ENCODE measurements at places on chromosomes 4 and X.

DNA sequence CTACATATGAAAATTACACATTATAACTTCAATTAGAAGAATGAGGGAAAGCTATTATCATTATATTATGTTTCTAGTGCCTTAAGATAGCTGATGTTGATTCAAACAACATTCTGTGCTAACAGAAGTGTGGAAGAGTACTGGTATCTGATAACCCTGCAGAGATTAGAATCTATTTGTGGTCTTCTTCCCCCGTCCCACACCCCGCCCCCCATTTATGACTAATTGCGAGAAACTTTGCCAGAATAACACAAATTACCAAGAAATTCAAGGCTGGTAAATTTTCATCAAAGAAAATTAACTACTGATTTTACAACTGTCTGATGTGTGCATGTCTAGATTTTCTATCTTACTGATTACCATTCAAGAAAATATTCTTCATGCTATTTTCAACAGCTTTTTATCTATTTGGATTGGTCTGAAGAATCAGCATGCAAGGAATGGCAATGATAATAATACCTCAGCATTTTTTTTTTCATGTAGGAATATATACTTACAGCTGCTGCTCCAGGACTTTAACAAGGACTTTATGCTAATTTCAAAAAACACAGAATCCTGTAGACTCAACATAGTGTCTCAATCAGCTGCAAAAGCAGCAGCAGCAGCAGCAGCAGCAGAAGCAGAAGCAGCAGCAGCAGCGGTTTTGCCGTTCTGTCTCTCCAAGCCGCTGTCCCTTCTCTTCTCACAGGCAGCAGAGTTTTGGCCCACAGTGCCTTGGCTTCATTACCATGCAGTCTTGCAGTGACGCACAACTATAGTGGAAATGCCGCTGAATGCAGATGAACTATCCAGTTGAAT is 126.7 kb downstream of the FRYL start:
- H3K36me3 ChIP-seq, result peaks cover 4% of the 10 kb centered on the region
- no peak overlapping the region for H3K4me3 ChIP-seq
- peaks cover 46% of the 10 kb centered on the region for H3K4me1 ChIP-seq
- H3K27ac ChIP-seq, result peak overlapping the region; percentile 53

GRCh38 chr4:5724377-5724776 is 13.4 kb downstream of the EVC start:
- H3K4me1 ChIP-seq, result no peaks in the 10 kb centered on the region
- peaks cover under 1% of the 10 kb centered on the region for H3K27me3 ChIP-seq
- DNase-seq, result no peak
- H3K4me3 ChIP-seq, result no peak overlapping the region

GRCh38 chr4:7860600-7861163 is 79.0 kb downstream of the AFAP1 start:
- H3K36me3 ChIP-seq, result peaks cover 8% of the 10 kb centered on the region
- H3K27ac ChIP-seq, result no peak overlapping the region
- H3K4me1 ChIP-seq, result peaks cover 33% of the 10 kb centered on the region
- no peak overlapping the region for H3K4me3 ChIP-seq
- no peak for DNase-seq
- H3K27me3 ChIP-seq, result peaks cover 4% of the 10 kb centered on the region

DNA sequence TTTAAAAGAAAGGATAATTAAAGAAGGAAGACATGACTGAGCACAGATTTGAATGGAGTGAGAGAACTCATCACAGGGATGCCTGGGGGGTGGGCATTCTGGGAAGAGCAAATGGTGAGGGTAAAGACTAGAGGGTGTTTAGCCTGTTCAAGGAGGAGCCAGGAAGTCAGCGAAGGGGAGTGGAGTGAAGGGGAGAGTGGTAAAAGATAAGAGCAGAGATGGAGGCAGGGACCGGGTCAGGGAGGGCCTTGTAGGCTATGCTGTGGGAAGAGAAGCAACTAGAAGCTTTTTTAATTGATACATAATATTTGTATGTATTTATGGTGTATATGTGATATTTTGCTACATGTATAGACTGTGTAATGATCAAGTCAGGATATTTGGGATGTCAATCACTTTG is 2.2 kb upstream of the VGLL1 start:
- H3K4me1 ChIP-seq, result no peaks in the 10 kb centered on the region
- H3K27me3 ChIP-seq, result no peaks in the 10 kb centered on the region
- no peak overlapping the region for H3K4me3 ChIP-seq
- H3K27ac ChIP-seq, result no peak overlapping the region
- DNase-seq, result no peak
- H3K36me3 ChIP-seq, result no peaks in the 10 kb centered on the region

- no peak for DNase-seq
- H3K27ac ChIP-seq, result no peak overlapping the region
- H3K27me3 ChIP-seq, result no peaks in the 10 kb centered on the region
- H3K4me3 ChIP-seq, result no peak overlapping the region
Observed at GRCh38 chrX:29530501-29530900, 684.9 kb upstream of the MAGEB2 start.

DNA sequence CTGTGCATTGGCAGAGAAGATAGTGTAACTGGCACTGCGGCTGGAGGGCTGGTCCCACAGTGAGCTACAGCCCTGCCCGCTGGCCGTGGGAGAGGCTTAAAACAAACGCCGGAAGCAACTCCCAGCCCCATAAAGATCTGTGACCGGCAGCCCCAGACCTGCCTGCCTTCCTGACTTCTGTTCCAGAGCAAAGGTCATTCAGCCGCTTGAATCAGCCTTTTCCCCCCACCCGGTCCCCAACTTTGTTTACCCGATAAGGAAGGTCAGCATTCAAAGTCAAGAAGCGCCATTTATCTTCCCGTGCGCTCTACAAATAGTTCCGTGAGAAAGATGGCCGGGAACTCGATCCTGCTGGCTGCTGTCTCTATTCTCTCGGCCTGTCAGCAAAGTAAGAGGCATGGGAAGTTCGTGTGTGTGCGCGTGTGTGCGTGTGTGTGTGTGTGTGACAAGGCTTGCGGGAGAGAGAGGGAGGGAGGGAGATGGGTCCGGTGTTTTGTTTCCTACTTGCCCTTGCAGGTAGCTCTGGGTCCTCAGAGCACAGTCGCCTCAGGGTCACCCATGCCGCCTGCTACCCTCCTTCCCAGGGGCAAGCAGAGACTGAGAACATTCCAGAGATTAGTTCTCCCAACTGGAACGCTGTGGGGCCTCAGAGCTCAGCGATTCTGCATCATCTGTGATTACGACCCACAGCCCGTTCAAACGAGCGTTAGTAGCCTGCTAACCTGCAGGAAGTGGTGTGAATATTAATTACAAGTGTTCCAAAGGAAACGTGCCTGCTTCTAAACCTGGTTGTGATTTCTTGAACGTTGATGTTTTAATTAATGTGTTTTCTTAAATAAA is at the start of gene MGST2:
Gene MGST2 (plus strand): TSS at position 130 of the 840 bp plus-strand sequence. CDS start 201 bp downstream, at position 331.
- peak within 1 kb of the TSS; percentile 86 for H3K27ac ChIP-seq
- peaks cover 20% of the 10 kb centered on the region for H3K4me1 ChIP-seq
- H3K4me3 ChIP-seq, result peak within 1 kb of the TSS; percentile 87

DNA sequence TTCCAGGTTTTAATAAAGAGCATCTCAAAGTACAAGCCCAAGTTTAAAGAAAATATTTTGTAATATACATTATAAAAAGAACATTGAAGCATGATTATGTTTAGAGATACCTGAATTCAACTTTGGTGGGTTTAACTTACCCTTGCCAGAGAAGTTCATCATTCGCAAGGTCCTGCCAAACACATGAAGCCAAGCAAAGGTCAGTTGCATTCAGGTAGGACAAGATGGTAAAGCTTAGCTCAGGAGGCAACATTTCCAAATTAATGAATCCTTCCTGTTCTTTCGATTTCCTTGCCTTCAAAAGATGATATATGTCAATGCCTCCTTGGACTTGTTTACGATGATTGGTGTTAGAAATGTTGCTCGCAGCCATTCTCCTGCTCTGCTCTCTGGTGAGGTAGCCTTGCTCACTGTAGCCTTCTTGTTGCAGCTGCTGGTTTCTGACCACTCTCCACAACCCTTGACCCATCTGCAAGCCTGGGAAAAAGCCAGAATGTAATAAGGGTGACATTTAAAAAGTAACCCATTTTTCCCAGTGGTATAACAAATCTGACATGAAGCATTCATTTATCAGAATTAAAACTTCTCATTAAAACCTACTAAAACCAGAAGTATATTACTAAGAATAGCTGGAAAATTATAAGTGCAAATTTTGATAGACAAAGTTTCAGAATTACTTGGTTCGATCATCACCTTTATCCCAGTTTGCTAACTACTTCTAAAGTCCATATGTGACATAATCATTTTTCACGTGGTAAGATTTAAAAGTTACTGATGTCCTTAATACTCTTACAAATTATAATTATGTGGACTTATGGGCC is 20.6 kb downstream of the FBXO8 start:
- no peaks in the 10 kb centered on the region for H3K27me3 ChIP-seq
- no peak overlapping the region for H3K4me3 ChIP-seq
- peaks cover 12% of the 10 kb centered on the region for H3K4me1 ChIP-seq
- no peak for DNase-seq
- H3K36me3 ChIP-seq, result no peaks in the 10 kb centered on the region

DNA sequence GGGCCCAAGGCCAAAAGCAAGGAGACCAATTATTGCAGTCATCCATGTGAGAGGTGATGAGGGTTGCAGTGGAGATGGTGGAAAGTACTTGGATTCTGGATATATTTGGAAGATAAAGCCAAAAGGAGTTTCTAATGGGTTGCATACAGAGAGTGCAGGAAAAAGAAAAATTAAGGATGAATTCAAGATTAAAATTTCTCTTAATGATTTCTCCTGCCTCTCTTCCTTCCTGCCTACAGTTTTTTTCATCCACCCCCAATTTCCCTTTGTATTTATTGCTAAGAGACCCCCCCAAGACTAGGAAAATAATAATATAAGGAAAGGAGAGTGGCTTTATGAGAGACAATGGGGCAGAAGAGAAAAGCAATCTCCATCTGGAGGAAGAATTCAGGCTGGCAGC is 8.6 kb upstream of the FGF5 start:
- no peak overlapping the region for H3K27ac ChIP-seq
- H3K27me3 ChIP-seq, result peaks cover 31% of the 10 kb centered on the region
- no peaks in the 10 kb centered on the region for H3K4me1 ChIP-seq
- DNase-seq, result no peak

- H3K27ac ChIP-seq, result no peak overlapping the region
- H3K4me1 ChIP-seq, result no peaks in the 10 kb centered on the region
- H3K36me3 ChIP-seq, result no peaks in the 10 kb centered on the region
- peaks cover 10% of the 10 kb centered on the region for H3K27me3 ChIP-seq
- no peak overlapping the region for H3K4me3 ChIP-seq
Observed at GRCh38 chr4:77418333-77418732, 187.3 kb upstream of the CXCL13 start.

GRCh38 chr4:80685214-80685613 is 345.3 kb upstream of the BMP3 start:
- no peak overlapping the region for H3K4me3 ChIP-seq
- H3K27me3 ChIP-seq, result no peaks in the 10 kb centered on the region
- no peaks in the 10 kb centered on the region for H3K36me3 ChIP-seq
- no peak for DNase-seq

GRCh38 chrX:107773906-107774435 is 1.6 kb downstream of the TSC22D3 start:
- no peak overlapping the region for H3K27ac ChIP-seq
- DNase-seq, result no peak
- H3K27me3 ChIP-seq, result no peaks in the 10 kb centered on the region
- peaks cover 12% of the 10 kb centered on the region for H3K4me1 ChIP-seq
- no peaks in the 10 kb centered on the region for H3K36me3 ChIP-seq

- no peak overlapping the region for H3K4me3 ChIP-seq
- H3K4me1 ChIP-seq, result no peaks in the 10 kb centered on the region
- H3K36me3 ChIP-seq, result no peaks in the 10 kb centered on the region
- DNase-seq, result no peak
- H3K27me3 ChIP-seq, result no peaks in the 10 kb centered on the region
Observed at GRCh38 chrX:13891377-13892140, 74.7 kb upstream of the GPM6B start.

DNA sequence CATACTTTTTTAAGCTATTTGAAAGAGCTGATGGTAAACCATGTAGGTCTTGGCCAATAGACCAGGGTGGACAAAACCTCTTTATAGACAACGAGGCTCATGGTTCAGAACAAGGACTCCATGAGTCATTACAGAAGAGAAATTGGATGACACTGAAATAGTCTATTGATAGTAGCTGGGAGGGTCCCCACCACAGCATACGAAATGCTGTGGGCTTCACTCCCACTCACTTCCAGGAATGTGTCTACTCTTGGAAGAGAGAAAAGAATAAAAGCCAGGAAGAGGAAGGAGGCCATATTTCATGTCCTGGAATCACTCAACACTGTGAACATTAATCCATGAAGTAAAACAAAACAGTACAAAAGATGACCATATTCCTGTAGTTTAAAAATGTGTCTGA is 82.3 kb upstream of the MXRA5 start:
- H3K27ac ChIP-seq, result no peak overlapping the region
- H3K36me3 ChIP-seq, result no peaks in the 10 kb centered on the region
- DNase-seq, result no peak

DNA sequence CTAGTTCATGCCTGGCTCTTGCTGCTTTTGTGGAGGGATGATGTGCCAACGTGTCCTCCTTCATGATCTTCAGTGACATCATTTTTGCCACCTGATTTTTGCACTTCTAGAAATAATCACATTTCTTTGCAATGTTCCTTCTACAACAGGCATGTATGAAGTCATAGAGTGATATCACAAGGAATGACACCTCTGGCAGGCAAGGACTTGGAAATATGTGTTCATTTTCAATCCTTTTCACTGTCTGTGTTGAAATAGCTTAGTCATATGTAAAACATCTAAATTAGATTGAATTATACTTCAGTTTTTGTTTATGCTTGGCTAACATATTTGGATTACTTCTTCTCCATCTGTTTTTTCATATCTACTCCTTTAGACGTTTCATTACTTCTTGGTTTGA is 221.2 kb upstream of the STK26 start:
- H3K4me1 ChIP-seq, result no peaks in the 10 kb centered on the region
- H3K36me3 ChIP-seq, result no peaks in the 10 kb centered on the region
- no peak overlapping the region for H3K4me3 ChIP-seq
- no peak for DNase-seq
- H3K27ac ChIP-seq, result no peak overlapping the region

GRCh38 chr4:10671366-10671765 is 13.2 kb downstream of the CLNK start:
- H3K4me1 ChIP-seq, result peaks cover 21% of the 10 kb centered on the region
- DNase-seq, result no peak
- H3K27ac ChIP-seq, result peak overlapping the region; percentile 70

GRCh38 chr4:169665046-169665737 is 44.8 kb downstream of the CLCN3 start:
- no peaks in the 10 kb centered on the region for H3K27me3 ChIP-seq
- H3K4me1 ChIP-seq, result peaks cover 33% of the 10 kb centered on the region
- H3K27ac ChIP-seq, result no peak overlapping the region
- no peak for DNase-seq
- no peak overlapping the region for H3K4me3 ChIP-seq
- H3K36me3 ChIP-seq, result peaks cover 16% of the 10 kb centered on the region

GRCh38 chr4:54372951-54373350 is 143.9 kb downstream of the PDGFRA start:
- H3K27me3 ChIP-seq, result peaks cover 3% of the 10 kb centered on the region
- no peaks in the 10 kb centered on the region for H3K36me3 ChIP-seq
- no peak overlapping the region for H3K27ac ChIP-seq

- no peak overlapping the region for H3K4me3 ChIP-seq
- H3K36me3 ChIP-seq, result no peaks in the 10 kb centered on the region
- no peaks in the 10 kb centered on the region for H3K4me1 ChIP-seq
- DNase-seq, result no peak
Observed at GRCh38 chr4:137700751-137701150, 168.5 kb upstream of the PCDH18 start.

GRCh38 chr4:177235026-177235425 is 74.6 kb upstream of the NEIL3 start:
- H3K27me3 ChIP-seq, result no peaks in the 10 kb centered on the region
- no peak overlapping the region for H3K4me3 ChIP-seq
- H3K27ac ChIP-seq, result no peak overlapping the region
- no peak for DNase-seq
- H3K4me1 ChIP-seq, result no peaks in the 10 kb centered on the region

- no peaks in the 10 kb centered on the region for H3K27me3 ChIP-seq
- no peak overlapping the region for H3K27ac ChIP-seq
- no peak overlapping the region for H3K4me3 ChIP-seq
- no peaks in the 10 kb centered on the region for H3K36me3 ChIP-seq
Observed at GRCh38 chrX:776061-776460, 145.5 kb downstream of the SHOX start.

All from activated naive CD8-positive, alpha-beta T cell treated with anti-CD3 and anti-CD28 coated beads, Interleukin-2, amount 50 U/mL, for 24 hours (primary cell).